ENCODE measurements at places on chromosomes 2 and 18. TPM values are rescaled to one million over a fixed set of nuclear protein-coding genes. Genes with fewer than 3 reads are reported as not detected.
A peak's percentile ranks its signal among the peaks of the same experiment; 100 is the strongest.

DNA sequence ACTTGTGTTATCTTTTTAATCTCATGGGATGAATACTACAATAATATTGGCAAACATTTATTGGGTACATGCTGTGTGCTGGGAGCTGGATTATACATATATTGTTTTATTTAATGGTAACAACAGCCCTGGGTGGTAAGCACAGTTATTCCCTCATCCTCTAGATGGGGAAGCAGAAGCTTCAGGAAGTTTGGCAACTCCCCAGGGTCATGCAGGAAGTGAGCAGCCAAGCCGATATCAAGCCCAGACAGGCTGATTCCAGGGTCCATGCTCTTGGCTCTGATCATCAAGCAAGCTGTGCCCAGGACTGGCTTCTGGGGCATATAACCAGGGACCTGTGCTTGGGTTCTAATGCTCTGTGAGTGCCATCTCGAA, 155.8 kb downstream of the ZNF516 start:
- DNase-seq: no peak

GRCh38 chr2:108988796-108989713, at the start of gene EDAR:
TSS of gene EDAR (minus strand) at chr2:108989220. CDS start at chr2:108931014, 58,206 bp downstream.
- peak; percentile 31 for DNase-seq

ABCA12 gene
- total RNA-seq: 0.12 TPM

WDR43 gene
- total RNA-seq: 70.6 TPM
